ENCODE measurements at places on chromosomes 3 and 15.

- DNase-seq, result no peak
Observed at GRCh38 chr3:119891944-119892721, 110.2 kb downstream of the NR1I2 start.

DNA sequence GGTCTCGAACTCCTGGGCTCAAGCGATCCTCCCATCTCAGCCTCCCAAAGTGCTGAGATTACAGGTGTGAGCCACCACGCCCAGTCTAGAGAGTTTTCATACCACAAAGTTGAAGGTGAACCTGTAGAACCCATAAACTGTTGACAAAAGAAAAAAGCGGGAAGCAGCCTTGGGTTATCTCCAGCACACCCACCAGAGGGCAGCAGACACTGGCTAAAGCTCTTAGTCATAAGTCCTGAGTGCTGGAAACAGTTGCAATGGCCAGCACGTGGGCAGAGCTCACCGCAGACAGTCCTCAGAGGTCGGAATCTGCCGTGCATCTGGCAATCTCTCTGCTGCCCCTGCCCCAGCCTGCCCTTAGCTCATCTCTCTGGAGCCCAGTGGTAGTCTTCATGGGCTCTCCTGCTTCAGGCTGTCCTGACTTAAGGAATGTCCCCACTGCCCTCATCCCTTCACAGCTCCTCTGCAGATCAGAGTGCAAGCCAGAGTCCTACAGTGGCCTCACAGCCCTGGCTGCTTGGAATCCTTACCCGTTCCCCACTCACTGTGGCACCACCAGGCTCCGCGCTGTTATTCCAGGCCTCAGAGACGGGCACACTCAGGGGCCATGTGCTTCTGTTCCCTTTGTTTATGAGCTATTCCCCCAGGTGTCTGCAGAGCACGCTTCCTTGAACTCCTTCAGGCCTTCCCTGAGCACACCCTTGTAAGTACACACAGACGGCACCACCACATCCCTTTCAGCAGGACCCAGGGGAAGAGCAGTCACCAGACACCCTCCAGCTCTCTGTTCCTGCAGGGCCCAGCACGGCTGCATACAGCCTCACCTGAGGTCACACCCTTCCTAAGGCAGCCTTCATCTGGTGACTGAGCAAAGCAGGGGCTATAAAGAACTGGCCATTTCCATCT, 8.8 kb upstream of the ELP6 start:
- DNase-seq, result peak; percentile 28

DNA sequence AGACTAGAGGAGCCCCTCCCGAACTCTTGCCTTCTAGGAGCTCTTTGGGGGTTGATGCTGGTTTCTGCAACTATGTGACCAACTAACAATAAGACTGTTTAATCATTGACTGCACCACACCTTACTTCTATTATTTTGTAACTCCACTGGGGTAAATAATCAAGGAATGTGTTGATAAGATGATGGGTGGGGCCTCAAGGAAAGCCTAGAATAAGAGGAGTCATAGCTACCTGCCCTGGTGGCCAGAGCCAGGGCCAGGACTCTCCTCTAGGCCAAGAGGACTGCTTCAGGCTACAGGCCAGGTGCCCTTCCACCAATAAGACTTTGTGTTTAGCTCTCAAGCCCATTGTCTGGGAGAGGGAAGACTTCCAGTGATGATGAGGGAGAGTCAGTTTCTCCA, 41.2 kb upstream of the PIAS1 start:
- no peak for DNase-seq

DNA sequence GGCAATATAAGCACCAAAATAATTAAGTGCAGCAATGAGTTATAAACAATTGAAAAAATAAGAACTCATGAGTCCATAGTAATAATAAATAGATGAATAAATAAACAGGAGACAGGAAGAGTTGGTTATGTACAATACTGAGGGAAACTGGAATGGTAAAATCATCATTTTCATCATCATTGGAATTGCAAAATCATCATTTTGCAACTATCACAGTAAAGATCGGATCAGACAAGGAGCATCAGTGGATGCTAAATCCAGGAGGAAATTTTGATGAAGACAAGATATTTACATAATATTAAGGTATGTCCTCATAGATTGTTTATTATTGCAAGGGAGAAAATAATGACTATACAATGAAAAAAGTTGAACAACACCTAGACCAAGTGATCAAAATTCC, 38.8 kb upstream of the ACAN start:
- no peak for DNase-seq

- DNase-seq, result no peak
Observed at GRCh38 chr15:91862891-91863504, 9.5 kb downstream of the SLCO3A1 start.

DNA sequence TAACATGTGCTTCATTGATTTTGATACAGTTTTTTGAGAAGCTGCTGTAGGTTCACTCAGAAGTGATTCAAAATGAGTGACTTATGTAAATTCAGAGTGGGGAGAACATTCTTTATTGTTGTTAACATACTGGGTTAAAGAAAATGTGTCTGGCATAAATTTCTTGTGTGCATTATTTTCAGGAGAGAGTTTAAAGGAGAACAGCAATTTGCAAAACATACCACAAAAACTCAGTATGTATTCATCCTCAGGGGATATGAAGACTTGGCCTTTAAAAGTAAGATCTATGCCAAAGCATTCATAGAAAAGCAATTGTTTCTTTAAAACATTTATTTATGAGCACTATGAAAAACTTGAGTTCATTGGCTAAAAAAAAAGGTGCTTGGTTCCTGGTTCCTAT, 1089.8 kb downstream of the ROBO2 start:
- no peak for DNase-seq

- no peak for DNase-seq
Observed at GRCh38 chr3:112357930-112358780, 25.2 kb downstream of the CD200 start.

DNA sequence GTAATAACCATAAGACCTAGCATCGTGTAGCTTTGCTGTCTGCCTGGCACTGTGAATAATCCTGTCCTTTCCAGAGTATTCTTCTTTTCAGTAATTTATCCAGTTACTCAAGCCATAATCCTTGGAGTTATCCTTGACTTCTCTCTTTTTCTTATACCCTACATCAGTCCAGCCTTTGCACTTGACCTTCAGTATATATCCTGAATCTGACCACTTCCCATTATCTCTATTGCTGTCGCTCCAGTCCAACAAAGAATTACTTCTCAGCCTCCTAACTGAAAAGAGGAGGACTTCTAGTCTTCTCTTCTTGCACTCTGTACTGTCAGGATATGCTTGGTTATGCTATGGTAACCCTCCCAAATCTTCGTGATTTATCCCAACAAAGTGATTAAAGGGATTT, 393.8 kb downstream of the SHQ1 start:
- DNase-seq, result no peak

DNA sequence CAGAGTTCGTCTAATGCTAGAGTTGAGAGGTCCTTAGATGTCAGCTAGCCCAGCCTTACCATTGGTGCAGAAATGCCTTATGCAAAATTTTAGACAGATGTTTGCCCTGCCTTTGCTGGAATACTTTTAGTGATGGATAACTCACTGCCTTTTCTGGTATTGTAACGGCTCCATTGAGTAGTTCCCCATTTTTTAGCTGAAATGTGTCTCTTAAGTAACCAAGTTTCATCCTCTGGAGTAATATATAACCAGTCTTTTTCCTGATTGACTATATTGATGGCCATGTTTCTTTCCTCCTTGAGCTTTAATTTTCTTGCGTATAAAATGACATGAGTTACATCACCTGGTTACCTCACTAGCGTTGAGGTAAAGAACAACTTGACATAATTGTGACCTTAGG, 45.0 kb downstream of the SNRK start:
- DNase-seq, result no peak

- no peak for DNase-seq
Observed at GRCh38 chr15:74399100-74399499, 31.7 kb upstream of the CYP11A1 start.

DNA sequence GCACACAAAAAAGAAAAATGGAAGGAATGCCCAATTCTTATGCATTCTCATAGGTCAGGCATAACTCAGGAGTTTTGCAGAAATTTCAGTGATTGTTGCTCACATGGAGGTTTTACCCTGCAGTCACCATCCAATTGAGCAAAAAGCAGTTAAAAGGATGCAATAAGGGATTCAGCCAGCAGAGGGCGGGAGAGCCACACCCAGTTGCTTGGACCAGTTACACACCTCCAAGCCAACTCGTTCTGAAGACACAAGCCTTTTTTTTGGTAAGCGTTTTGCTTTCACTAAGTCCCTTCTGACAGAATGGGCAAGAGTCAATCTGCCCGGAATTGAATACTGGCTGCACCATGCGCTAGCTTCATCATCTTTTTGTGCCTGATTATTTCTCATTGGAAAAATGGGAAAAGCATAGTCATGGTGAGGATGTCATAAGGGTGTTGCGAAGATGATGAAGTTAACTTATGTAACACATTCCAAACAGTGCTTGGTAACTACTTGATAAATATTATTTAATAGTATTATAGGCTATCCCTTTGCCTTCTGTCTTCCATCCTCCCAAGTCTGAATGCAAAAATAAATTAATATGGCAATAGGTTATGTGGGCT, 154.4 kb upstream of the SGO1 start:
- DNase-seq, result no peak

DNA sequence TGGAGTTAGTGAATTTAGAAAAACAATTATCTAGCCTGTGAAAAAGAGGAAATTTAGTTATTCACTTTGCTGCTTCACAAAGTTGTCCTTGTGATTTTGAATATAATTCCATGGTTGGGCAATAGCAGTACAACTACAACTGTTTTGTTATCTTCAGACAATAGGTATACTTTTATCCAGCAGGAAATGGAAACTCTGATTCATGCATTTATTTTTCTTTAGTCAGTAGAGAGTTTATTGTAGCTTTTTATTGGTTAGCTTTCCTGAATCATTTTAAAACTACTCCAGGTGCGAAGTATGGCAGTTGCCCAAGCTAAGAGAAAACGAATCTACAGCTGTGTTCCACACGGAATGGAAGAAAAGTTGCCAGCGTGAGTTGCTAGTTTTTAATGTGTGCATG, 80.3 kb downstream of the TM4SF4 start:
- no peak for DNase-seq

DNA sequence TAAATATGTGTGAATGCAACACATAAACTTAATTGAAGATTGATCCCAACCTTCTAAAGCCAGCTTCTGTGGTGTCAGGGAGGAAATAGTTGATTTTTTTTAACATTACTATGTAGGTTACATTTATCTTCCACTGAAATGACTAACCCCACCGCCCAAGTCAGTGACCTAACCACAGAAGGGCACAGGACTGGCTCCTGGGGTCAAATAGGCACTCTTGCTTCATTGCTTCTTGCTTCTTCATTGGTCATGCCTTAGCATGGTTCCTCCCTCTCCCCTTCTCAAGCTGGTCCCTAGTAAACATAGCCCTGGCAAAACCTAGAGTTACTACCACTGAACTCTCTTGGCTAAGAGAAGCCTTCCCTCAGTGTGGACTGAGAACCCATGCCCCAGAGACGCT, 12.3 kb downstream of the EIF1B start:
- no peak for DNase-seq

DNA sequence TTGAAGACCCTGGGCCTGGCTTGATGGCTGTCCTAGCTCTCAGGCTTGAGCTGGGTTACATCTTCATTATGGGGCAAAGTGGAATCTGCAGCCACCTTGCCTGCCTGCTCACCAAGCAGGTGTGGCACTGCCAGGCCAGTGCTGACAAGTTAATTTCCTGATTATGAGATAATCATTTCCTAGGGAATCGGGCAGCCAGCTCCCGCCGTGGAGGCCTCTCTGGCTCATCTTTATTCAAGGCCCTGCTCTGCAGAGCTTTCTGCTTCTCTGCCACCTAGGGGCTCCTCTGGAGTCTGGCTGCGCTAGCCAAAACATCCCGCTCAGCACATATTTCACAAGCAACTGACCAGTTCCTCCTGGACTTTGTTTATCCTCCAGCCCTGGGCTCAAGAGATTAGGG, 9.9 kb downstream of the LOXL1 start:
- no peak for DNase-seq
